Tibial artery (tissue), 4 donors: ENCODE measurements at places on chromosomes 3 and 15.
A peak's percentile ranks its signal among the peaks of the same experiment; 100 is the strongest.

- DNase-seq: peak; percentile 77
Measured at GRCh38 chr3:129599607-129600006, 6.9 kb downstream of the PLXND1 start.

- DNase-seq: peak; percentile 92
Measured at GRCh38 chr3:124504332-124505059, 225.8 kb upstream of the UMPS start.

- peak; percentile 48 for DNase-seq
Measured at GRCh38 chr3:50390508-50391224, 31.3 kb upstream of the TMEM115 start.

DNA sequence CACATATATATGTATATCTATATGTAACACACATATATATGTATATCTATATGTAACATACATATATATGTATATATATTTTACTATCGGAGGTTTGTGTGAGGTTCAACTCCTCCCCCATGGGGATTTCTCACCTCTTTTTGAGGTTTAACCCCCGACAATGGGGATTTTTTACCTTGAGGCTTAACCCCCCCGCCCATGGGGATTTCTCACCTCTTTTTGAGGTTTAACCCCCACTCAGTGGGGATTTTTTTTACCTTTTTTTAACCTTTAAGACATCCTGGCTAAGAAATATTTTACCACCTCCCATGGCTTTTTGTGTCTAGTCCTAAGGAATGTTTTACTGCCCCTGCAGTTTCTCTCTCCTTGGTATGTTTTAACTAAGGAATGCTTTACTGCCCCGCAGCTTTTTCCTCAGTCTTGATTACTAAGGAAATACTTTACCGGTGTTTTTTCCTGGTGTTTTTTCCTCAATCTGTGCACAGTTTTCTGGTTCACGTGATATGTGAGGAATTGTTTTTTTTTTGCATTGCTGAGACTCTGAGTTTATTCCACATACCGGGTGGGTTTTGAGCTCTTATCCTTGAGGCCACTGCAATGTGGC, 185.2 kb downstream of the KLF13 start:
- DNase-seq: no peak

GRCh38 chr3:125150525-125151441, 61.8 kb downstream of the SLC12A8 start:
- DNase-seq: no peak

DNA sequence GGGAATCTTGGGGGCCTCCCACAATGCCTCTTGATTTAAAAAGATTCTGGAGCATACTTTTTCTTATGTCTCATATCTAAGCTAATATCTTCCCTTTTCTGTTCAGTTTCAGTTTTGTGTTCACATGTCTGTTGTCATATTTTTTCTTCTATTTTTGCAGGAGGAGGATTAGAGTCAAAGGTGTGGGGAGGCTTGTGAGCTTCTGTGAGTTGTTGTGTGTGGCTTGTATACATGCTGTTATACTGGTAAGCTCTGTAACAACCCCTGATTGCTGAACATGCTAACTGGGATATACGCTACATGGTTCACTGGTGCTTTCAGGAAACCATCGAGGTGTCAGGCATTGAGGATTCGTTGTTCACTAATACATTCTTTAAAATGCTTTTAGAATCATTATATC, 83.5 kb downstream of the SLC25A26 start:
- DNase-seq: no peak

GRCh38 chr3:146970236-146970635, 365.1 kb upstream of the PLSCR5 start:
- no peak for DNase-seq

DNA sequence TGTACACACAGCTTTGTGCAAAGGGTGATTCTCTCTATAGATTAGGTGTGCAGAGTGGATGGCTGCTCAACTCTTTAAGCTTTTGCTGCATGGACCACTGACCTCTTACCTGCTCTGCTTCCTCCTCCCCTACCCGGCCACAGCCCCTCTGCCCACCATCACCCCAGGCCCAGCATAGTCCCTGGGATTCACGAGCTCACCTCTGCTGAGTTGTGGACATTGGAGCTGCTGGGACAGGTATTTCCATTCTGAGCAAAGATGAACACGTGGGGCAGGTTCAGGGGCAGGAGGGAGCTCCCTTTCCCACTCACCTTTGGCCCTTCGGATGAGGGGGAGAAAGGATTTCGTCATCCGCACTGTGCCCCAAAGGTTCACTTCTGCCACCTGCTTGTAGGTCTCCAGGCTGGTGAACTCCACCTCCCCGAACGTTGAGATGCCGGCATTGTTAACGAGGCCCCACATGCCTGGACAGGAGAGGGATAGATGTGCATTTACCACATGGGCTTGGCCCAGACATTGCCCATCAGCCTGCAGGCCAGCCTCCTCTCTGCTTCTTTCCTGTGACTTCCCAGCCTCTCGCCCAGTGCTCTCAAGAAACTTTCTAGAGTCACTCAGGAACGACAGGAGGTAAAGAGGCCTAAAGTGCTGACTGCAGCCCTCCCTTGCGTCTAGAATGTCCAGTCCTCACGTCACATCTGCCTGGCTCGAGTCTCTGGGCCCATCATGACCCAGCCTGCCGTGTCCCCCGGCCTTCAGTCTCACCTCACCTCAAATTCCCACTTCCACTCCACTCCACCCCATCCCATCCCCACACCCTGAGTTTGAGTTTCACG, 41.6 kb downstream of the BDH1 start:
- DNase-seq: no peak

DNA sequence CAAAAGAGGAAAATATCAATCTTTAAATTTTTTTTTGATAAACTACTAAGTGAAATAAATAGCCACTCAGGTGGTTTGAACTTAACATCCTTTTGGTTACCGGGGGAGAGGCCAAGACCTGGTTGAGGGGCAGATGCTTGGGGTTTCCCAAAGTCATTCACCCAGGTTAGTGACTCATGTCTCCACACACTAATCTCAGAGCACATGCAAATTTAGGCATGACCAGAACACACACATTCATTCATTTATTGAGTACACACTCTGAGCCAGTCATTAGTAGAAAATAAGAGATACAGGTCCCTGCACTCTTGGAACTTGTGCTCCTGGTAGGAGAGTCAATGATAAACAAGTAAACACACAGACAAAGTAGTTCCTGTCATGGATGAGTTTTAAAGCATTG, 7.3 kb downstream of the ILDR1 start:
- DNase-seq: no peak

DNA sequence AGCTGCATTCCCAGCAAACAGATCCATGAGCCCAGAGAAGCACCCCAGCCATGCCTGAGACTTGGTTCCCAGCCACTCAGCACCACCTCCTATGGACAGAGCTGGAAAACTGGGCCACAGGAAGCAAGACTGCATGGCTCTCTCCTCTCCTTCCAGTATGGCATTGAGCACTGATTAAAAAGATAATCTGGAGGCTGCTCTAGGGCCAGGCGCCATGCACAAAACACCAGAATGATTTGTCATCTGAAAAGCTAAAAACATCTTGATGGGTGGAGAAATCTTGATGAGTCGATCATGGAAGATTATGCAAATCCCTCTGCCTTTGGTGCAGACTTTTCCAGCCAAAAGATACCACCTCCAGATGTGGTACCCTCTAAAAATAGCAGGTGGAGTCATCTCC, 62.7 kb upstream of the MRPS22 start:
- no peak for DNase-seq

DNA sequence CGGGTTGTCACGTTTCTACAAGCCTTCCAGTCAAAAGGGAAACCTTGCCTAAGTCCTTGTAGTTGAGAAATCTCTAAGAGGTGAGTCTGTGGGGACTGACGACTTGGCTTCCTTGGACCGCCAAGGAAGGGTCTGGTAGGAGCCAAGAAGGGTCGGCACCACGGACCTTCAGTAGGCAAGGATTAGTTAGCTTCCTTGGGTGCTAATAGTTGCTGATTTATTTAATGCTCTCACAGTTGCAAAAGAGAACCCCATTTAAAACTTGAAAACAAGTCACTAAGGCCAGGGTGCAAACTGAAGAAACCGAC, 361 bp upstream of the LCMT2 start:
- DNase-seq: no peak

- no peak for DNase-seq
Measured at GRCh38 chr3:52714335-52715302, 8.7 kb downstream of the SPCS1 start.

- DNase-seq: no peak
Measured at GRCh38 chr15:57216288-57216687, 160.0 kb upstream of the CGNL1 start.

- no peak for DNase-seq
Measured at GRCh38 chr3:66140743-66141372, 79.9 kb upstream of the SLC25A26 start.

DNA sequence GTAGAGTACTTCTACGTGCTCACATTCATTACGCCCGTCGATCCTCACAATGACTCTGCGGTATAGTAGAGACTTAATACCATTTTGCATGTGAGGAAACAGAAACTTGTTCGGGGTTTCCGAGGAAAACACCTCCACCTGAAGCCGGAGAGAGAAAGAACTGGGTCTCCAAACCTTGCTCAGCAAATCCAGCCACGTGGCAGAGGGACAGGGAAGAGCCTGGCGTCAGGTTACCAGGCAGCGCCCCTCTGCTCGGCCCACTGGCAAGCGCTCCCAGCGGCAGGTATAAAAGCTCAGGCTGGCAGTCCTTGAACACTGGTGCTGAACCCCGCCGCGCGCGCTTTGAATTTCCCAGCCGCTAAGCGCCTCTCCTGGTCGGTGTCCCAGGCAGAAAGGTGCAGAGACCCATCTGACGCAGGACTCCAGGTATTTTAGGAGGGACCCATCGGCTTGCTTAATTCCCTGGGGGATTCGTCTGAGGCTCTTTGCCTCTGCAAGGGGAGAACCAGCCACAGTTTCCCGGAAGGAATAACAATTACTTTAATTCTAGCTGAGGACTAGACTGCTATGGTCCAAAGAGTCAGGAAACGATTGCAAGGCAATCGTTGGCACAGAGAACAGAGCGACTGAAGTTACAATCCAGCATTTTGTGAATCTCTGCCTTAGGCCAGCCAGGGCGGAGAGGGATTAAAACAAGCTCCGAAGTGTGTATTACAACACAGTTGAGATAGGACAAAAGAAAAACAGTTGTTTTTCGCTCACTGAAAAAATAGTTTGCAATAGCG, at the start of gene C2CD4A:
Gene C2CD4A (plus strand): TSS at position 315 of the 785 bp plus-strand sequence. CDS start 637 bp downstream, outside the sequence.
- DNase-seq: peak; percentile 74

GRCh38 chr3:28940530-28940929, 340.3 kb upstream of the RBMS3 start:
- DNase-seq: peak; percentile 50

GRCh38 chr15:67101911-67102598, 36.7 kb downstream of the SMAD3 start:
- DNase-seq: no peak

- no peak for DNase-seq
Measured at GRCh38 chr15:81853150-81853748, 192.6 kb downstream of the MEX3B start.

GRCh38 chr15:101521591-101521990, 32.1 kb upstream of the PCSK6 start:
- DNase-seq: no peak

GRCh38 chr3:143302638-143303171, 183.1 kb downstream of the CHST2 start:
- peak; percentile 68 for DNase-seq

DNA sequence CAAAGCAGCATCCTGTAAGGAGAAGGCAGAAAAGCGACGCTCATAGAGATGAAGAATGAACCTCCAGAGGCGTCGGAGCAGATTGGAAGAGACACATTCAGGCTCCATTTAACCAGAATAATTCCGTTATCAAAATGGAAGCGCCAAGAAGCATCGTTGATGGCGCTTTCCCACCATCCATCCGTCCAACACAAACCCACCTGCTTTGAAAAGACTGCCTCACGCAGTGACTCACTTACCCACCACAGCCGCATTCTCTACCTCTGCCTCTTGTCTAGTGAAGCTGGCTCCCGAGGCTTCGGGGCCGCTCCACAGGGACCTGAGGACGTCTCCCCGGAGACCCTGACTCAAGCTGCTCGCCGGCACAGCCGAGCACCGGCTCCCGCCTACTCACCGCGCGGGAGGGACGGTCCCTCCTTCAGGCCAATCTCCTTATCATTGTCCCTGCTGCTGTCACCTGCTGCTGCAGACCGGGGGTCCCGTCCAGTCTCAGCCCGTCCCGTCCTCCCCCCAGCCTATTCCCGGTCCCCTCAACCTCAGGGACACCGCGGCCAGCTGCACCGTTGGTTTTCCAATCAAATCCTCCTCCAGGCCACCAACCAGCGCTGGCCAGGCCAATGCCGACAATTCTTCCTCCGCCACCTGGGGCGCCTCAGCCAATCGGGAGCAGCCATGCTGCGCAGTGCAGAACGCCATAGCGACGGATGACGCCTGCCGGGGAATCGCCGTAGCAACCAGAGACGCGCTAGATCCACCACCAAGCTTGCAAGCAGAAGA, at the start of gene NEK10:
Gene NEK10 (minus strand): TSS at position 553 of the 777 bp plus-strand sequence. CDS start 16,501 bp downstream, outside the sequence.
- peak; percentile 91 for DNase-seq

DNA sequence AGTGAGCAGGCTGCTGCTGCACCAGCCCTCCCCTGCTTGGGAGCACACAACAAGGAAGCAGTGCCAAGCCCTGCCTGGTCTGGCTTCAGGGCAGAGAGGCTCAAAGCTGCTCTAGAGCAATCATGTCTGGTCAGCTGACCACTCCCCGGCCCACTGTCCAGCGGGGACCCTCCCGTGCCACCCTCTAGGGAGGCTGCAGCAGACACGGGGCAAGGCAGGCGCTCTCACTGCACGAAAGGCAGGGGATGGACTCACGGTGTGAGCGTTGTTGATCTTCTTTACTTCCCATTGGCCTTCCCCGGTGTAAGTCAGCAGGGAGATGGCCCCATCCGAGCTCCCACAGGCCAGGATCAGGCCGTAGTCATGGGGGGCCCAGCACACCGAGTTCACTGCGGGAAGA, 9.2 kb downstream of the SEC13 start:
- no peak for DNase-seq

DNA sequence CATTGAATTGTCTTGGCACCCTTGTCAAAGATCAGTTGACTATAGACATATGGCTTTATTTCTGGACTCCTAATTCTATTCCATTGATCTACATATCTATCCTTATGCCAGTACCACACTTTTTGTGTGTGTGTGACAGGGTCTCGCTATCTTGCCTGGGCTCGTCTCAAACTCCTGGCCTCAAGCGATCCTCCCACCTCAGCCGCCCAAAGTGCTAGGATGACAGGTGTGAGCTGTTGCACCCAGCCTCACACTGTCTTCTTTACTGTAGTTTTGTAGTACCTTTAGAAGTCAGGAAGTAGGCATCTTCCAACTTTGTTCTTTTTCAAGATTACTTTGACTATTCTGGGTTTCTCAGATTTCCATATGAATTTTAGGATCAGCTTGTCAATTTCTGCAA, 24.3 kb downstream of the CDAN1 start:
- no peak for DNase-seq

DNA sequence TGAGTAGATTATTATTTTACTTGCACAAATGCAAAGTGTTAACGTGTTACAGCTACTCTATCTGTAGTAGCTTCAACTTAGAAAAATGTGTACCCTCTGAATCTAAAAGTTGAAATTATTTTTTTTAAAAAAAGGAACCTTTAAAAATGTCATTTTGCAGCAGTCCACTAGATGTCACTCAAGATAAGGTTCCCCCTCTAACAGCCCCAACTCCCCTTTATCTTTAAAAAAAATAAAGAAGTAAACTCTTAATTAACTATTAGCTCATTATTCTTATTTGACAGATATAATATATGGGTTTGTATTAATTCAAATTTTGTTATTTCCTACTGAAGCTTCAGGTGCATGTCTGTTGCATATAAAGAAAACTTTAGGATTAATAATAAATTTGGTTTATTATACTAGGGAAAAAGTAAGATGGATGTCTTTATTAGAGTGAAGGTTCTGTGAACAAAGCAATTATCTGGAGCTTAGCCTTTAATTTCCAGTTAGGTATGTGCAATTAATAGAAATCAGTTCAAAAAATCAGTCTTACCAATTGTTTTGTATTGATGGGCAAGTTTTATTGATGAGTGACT, 288.5 kb downstream of the VGLL3 start:
- no peak for DNase-seq
